Thymus (tissue), 14 donors: ENCODE measurements at places on chromosomes 11 and 22. TPM values are rescaled to one million over a fixed set of nuclear protein-coding genes. Genes with fewer than 3 reads are reported as not detected.

SLCO2B1 gene
- 13.0 TPM for total RNA-seq

NXPE2 gene
- total RNA-seq = 0.05 TPM

OR51E2 gene
- total RNA-seq = under 0.01 TPM

GRCh38 chr11:2380807-2381350, 3.8 kb downstream of the CD81 start:
- H3K36me3 ChIP-seq = peaks cover 20% of the 10 kb centered on the region
- no peak overlapping the region for H3K27ac ChIP-seq
- no peak for DNase-seq
- no peaks in the 10 kb centered on the region for H3K27me3 ChIP-seq
- peaks cover 39% of the 10 kb centered on the region for H3K4me1 ChIP-seq
- H3K4me3 ChIP-seq = no peak overlapping the region

DNA sequence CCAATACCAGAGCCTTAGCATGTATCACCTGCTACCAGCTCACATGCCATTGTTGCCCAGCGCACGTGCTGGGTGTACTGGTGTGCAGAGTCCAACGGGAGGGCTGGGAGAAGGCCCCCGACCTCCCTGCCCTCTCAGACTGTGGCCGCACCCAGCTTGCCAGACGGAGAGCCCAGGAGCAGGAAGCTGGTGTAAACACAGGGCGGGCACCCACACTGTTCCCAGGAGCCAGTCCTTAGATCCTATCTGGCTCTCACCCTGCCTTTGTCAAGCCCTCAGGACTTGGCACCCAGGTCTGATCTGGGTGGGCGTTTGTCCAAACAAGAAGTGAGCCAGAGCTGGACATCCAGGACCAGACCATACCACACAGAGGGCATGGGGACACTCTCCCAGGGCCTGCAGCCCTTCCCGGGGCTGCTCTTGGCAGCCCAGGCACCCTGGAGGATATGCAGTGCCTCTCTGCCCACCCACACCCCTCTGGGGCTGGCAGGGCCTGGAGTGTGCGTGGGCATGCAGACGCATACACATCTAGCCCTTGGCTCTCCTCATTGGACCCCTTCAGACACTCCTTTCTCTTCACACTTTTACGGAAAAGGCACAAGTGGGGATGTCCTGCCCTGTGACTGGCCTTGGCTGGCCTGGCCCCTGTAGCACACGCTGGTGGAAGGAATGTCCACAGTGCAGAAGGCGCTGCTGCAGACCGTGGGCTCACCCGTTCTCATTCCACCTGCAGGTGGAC, 19.9 kb upstream of the CLDN5 start:
- H3K4me1 ChIP-seq = no peaks in the 10 kb centered on the region
- no peaks in the 10 kb centered on the region for H3K36me3 ChIP-seq
- no peak for DNase-seq
- no peak overlapping the region for H3K27ac ChIP-seq
- no peaks in the 10 kb centered on the region for H3K27me3 ChIP-seq
- H3K4me3 ChIP-seq = no peak overlapping the region

GRCh38 chr11:3134218-3134621, 30.9 kb downstream of the OSBPL5 start:
- no peaks in the 10 kb centered on the region for H3K27me3 ChIP-seq
- H3K4me3 ChIP-seq = no peak overlapping the region
- H3K36me3 ChIP-seq = peaks cover 14% of the 10 kb centered on the region
- peaks cover 42% of the 10 kb centered on the region for H3K4me1 ChIP-seq
- no peak overlapping the region for H3K27ac ChIP-seq

DNA sequence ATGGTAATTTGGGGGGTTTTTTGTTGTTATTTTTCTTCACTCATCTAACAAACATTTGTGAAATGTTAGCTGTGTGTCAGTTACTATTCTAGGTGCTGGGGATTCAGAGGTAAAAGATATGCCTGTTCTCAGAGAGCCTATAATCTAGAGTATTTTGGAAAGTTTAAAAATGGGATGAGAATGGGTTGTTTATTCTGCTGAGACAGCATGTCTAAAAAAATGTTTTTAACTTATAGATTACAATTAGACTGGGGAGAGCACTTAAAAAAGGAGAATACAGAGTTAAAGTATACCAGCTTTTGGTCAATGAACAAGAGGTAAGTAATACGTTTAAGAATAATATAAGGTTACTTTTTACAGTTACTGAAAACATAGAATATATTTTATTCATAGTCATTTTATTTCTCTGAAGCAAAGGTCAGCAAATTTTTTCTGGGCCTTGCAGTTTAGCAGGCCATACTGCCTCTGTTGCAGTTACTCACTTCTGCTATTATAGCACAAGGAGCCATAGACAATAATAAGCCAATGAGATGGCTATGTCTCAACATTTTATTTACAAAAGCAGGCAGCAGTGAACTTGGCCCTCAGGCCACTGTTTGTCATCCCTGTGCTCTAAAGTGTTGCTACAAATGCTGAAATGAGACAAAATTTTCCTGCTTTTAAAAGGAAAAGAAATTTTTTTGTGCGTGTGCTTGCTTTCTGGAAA, 60.0 kb downstream of the DKK3 start:
- peaks cover 63% of the 10 kb centered on the region for H3K36me3 ChIP-seq
- no peak overlapping the region for H3K27ac ChIP-seq
- no peaks in the 10 kb centered on the region for H3K4me1 ChIP-seq
- no peaks in the 10 kb centered on the region for H3K27me3 ChIP-seq
- H3K4me3 ChIP-seq = no peak overlapping the region
